Heart right ventricle (tissue), 16 donors: ENCODE measurements at places on chromosomes 1 and 21.

DNA sequence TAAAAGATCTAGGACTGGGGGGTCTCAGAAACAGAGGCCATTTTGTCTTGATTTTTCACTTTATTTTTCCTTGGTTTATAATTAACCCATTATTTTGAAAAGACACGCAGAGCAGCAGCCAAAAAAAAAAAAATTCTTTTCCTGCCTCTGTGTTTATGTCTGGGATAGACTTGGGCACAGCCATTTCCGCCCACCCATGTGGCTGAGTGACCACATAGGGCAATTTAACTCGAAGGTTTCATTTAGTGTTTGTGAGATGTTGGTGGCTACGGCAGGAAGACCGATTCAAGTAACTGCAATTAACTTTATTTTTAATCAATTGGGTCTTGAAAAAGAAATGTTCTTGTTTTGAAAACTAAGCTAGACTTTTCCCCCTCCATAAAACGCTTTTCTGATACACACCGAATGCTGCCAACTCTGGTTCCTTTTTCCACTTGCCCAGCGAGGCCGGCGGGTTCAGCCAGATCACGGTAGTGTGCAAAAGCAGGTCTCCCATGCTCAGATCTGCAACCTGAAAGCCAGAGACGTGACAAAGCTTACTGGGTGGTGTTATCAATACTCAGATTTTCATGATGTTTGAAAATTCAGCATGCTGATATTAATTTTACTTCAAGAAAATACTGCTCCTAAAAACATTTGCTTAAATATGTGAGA lies 97.4 kb upstream of the KRTAP19-8 start:
- H3K4me3 ChIP-seq = no peak overlapping the region
- no peaks in the 10 kb centered on the region for H3K27me3 ChIP-seq
- no peaks in the 10 kb centered on the region for H3K36me3 ChIP-seq
- H3K4me1 ChIP-seq = no peaks in the 10 kb centered on the region

DNA sequence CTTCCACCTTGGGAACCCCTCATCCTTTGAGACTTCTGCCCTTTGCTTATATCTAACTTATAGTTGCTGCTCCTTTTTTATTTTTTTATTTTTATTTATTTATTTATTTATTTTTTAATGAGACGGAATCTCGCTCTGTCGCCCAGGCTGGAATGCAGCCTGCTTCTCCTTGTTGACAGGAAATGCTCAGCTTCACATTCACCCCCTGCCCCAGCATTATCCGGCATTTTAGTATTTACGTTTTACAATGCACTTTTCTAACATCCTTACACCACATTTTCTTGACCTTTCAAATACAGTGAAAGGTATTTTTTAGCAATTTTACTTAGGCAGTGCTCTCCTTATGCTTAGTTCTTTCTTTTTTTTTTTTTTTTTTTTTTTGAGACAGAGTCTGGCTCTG lies 14.9 kb downstream of the CXADR start:
- no peaks in the 10 kb centered on the region for H3K36me3 ChIP-seq
- peaks cover 3% of the 10 kb centered on the region for H3K4me1 ChIP-seq
- no peaks in the 10 kb centered on the region for H3K27me3 ChIP-seq
- H3K4me3 ChIP-seq = no peak overlapping the region
- no peak for DNase-seq

DNA sequence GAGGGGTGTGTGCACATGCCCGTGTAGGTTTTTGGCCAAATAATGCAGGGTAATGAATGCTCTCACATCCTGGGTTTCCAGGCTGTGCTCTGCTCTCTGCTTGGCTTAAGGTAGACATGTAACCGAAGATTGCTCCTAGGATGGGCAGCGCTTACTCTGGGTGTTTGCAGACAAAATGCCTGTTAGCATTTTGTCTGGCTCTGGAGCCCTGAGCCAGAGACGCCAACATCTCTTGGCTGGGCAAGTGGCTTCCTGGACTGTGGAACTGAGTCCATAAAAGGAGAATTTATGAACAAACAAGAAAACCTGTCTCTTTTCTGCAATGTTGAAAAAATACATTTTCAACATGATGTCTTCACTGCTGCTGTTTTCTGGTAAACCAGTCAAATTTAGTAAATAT lies 96.0 kb upstream of the TSPAN2 start:
- H3K4me1 ChIP-seq = peaks cover 29% of the 10 kb centered on the region
- H3K27me3 ChIP-seq = no peaks in the 10 kb centered on the region
- no peaks in the 10 kb centered on the region for H3K36me3 ChIP-seq

- H3K4me1 ChIP-seq = no peaks in the 10 kb centered on the region
- H3K27me3 ChIP-seq = no peaks in the 10 kb centered on the region
- H3K36me3 ChIP-seq = peaks cover 85% of the 10 kb centered on the region
- no peak for DNase-seq
Measured at GRCh38 chr1:230992100-230992774, 13.3 kb downstream of the ARV1 start.

DNA sequence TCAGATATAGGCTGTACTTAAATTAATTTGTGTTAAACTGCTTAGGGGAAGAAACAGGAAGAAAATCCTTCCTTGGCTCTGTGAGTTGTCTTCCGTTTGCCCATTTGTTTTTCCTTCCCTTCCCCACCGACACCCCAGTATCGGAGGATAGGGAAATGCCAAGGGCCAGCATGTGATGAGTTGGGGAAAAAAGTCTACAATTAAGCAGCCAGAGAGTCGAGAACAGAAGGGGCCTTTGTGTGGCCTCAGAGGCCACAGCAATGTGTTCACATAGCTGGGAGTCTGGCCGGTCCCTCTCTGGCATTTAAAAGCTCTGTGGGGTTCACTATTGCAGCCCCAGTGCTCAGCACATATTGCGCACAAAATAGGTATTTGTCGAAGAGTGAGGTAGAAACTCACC lies 489.3 kb downstream of the MATN1 start:
- no peak overlapping the region for H3K4me3 ChIP-seq
- H3K4me1 ChIP-seq = no peaks in the 10 kb centered on the region
- no peak overlapping the region for H3K27ac ChIP-seq
- no peaks in the 10 kb centered on the region for H3K36me3 ChIP-seq
- DNase-seq = no peak

GRCh38 chr21:44766818-44767354 lies 34.7 kb downstream of the UBE2G2 start:
- no peak overlapping the region for H3K27ac ChIP-seq
- H3K4me1 ChIP-seq = no peaks in the 10 kb centered on the region
- H3K4me3 ChIP-seq = no peak overlapping the region
- H3K27me3 ChIP-seq = no peaks in the 10 kb centered on the region
- peaks cover 29% of the 10 kb centered on the region for H3K36me3 ChIP-seq
- DNase-seq = no peak

GRCh38 chr1:53344921-53345838 lies 17.3 kb upstream of the LRP8 start:
- no peaks in the 10 kb centered on the region for H3K4me1 ChIP-seq
- H3K36me3 ChIP-seq = no peaks in the 10 kb centered on the region
- H3K4me3 ChIP-seq = no peak overlapping the region
- peaks cover 2% of the 10 kb centered on the region for H3K27me3 ChIP-seq

DNA sequence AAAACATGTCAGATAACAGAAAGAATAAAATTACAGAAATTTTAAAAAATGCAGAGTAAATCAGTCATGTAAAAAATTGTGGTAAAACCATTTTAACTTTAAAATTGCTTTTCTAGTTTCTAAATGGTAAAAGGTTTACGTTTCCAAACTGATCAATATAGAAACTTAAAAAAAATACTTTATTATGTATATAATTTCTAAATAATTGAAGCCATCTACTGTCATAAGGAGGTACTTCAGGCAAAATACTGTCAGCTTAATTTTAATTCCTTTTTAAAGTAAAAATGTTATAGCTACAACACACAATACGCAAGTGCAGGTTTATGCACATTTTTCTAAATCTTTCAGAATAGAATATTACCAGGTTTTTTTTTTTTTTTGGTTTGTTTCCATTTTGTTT lies 159.9 kb downstream of the HFM1 start:
- no peak overlapping the region for H3K27ac ChIP-seq
- H3K36me3 ChIP-seq = no peaks in the 10 kb centered on the region
- no peaks in the 10 kb centered on the region for H3K4me1 ChIP-seq
- no peak for DNase-seq

DNA sequence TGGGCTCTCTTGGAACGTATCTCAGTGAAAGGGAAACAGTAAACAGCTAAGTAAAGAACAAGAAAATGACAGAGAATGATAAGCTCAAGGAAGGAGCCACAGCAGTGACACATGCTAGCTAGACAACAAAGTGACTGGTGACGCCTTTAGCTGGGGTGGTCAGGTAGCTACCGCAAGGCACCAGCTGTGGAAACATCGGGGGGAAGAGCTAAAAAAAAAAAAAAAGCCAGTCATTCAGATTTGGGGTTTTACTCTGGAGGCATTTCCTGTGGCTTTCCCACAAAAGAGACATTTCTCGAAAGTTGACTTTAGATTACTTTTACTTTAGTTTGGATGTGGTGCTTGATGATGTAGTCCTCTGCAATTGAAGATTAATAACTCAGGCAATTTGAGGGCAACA lies 2.1 kb downstream of the FHAD1 start:
- no peak overlapping the region for H3K27ac ChIP-seq
- no peak for DNase-seq
- H3K4me3 ChIP-seq = no peak overlapping the region
- H3K36me3 ChIP-seq = no peaks in the 10 kb centered on the region

GRCh38 chr1:33094971-33095604 lies 14.1 kb downstream of the AZIN2 start:
- no peak overlapping the region for H3K27ac ChIP-seq
- H3K4me3 ChIP-seq = no peak overlapping the region
- peaks cover 6% of the 10 kb centered on the region for H3K4me1 ChIP-seq
- peaks cover 31% of the 10 kb centered on the region for H3K36me3 ChIP-seq
- H3K27me3 ChIP-seq = no peaks in the 10 kb centered on the region

GRCh38 chr1:14910984-14911721 lies 242.4 kb upstream of the TMEM51 start:
- no peak overlapping the region for H3K4me3 ChIP-seq
- no peaks in the 10 kb centered on the region for H3K27me3 ChIP-seq
- H3K36me3 ChIP-seq = no peaks in the 10 kb centered on the region
- DNase-seq = no peak
- H3K27ac ChIP-seq = no peak overlapping the region
- no peaks in the 10 kb centered on the region for H3K4me1 ChIP-seq

DNA sequence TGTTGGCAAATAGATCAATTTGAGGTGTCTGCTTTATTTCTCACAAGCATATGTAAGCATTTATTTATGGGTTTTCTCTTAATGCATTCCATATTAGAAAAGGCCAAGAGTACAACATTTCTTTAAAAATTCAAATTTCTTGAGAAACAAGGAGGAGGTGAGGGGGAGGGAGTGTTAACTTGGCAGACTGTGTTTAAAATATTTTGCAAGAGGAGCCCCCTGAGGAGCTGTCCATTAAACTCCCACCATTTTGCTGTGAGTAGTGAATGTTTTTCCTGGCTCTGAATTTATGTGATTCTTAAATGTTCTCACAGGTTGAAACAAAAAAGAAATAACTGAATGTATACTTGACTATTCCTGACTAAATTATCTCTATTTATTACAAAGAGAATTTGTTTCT lies 363.8 kb downstream of the PTPRC start:
- H3K27me3 ChIP-seq = no peaks in the 10 kb centered on the region
- H3K4me1 ChIP-seq = no peaks in the 10 kb centered on the region
- no peaks in the 10 kb centered on the region for H3K36me3 ChIP-seq
- no peak overlapping the region for H3K4me3 ChIP-seq
- H3K27ac ChIP-seq = no peak overlapping the region
- DNase-seq = no peak

DNA sequence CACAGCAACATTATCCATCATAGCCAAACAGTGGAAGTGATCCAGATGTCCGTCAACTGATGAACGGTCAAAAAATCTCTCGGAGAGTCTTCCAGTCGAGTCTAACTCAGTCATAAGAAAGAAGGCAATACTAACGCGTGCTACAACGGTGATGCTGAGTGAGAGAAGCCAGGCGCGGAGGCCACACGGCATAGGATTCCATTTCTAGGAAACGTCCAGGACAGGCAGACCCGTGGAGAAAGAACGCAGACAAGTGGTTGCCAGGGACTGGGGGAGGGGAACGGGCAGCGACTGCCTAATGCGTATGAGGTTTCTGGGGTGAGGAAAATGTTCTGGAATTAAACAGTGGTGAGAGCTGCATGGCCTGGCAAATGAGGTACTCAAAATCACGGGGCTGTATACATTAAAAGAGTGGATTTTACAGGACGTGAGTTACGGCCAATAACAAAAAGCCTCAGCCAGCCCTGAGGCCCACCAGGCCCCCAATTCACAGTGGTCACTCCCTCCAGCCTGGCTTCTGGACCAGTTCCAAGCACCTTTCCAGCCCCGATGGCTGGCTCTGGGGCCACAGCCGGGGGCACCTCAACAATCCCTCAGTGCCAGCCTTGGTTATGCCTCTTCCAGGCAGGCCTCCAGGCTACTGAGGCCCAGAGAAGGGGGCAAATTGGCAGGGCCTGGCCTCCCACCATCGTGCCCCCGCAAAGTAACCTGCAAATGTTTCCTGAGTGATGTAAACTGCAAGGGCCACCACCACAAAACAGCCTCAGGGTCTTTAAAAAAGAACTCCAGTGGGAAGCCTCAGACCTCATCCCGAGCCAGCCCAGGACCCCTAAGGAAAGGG lies 3.4 kb downstream of the WNT9A start:
- H3K4me1 ChIP-seq = peaks cover 69% of the 10 kb centered on the region
- peak overlapping the region; percentile 47 for H3K4me3 ChIP-seq
- peak; percentile 82 for DNase-seq

GRCh38 chr1:81414488-81415015 lies 386.2 kb upstream of the ADGRL2 start:
- H3K4me3 ChIP-seq = no peak overlapping the region
- DNase-seq = peak; percentile 83
- H3K4me1 ChIP-seq = peaks cover 33% of the 10 kb centered on the region
- H3K36me3 ChIP-seq = no peaks in the 10 kb centered on the region
- no peaks in the 10 kb centered on the region for H3K27me3 ChIP-seq

DNA sequence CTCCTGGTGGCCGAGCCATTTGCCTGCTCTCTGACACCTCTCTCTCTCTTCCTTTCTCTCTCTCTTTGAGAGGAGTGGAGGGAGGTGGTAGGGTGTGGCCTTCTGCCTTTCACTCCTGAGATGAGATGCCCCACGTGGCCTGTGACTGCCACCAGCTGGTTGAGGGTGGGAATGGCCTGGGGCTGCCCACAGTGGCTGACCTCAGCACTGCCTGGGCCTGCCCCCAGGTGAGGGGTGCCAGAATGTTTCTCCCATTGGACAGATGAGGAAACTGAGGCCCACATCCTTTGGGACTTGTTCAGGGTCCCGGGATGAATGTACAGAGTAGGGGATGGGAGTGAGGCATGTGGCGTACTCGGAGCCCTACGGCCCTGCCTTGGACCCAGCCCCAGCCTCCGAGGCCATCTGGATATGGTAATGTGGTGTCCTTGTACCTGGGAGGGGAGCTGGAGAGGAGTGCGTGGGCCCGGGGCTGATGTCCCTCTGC lies 12.7 kb upstream of the C1orf167 start:
- H3K4me3 ChIP-seq = no peak overlapping the region
- H3K27ac ChIP-seq = no peak overlapping the region
- H3K27me3 ChIP-seq = no peaks in the 10 kb centered on the region
- no peaks in the 10 kb centered on the region for H3K4me1 ChIP-seq
- H3K36me3 ChIP-seq = peaks cover 71% of the 10 kb centered on the region
